C1 segment of cervical spinal cord (tissue), 14 donors: ENCODE measurements at places on chromosomes 1 and 21.

GRCh38 chr1:11659748-11660147 lies 4.3 kb upstream of the FBXO6 start:
- DNase-seq, result no peak

- DNase-seq, result no peak
Measured at GRCh38 chr1:90778486-90778885, 61.4 kb upstream of the BARHL2 start.

- DNase-seq, result no peak
Measured at GRCh38 chr21:36199021-36199420, 42.4 kb downstream of the DOP1B start.

DNA sequence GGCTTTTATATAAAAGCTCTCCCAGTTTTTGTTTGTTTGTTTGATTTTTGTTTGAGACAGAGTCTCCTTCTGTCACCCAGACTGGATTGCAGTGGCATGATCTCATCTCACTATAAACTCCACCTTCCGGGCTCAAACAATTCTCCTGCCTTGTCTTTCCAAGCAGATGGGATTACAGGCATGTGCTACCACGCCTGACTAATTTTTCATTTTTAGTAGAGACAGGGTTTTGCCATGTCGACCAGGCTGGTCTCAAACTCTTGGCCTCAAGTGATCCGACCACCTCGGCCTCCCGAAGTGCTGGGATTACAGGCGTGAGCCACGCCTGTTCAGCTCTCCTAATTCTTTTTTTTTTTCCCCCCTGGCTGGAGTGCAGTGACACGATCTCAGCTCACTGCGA lies 4.4 kb downstream of the PCAT6 start:
- no peak for DNase-seq

DNA sequence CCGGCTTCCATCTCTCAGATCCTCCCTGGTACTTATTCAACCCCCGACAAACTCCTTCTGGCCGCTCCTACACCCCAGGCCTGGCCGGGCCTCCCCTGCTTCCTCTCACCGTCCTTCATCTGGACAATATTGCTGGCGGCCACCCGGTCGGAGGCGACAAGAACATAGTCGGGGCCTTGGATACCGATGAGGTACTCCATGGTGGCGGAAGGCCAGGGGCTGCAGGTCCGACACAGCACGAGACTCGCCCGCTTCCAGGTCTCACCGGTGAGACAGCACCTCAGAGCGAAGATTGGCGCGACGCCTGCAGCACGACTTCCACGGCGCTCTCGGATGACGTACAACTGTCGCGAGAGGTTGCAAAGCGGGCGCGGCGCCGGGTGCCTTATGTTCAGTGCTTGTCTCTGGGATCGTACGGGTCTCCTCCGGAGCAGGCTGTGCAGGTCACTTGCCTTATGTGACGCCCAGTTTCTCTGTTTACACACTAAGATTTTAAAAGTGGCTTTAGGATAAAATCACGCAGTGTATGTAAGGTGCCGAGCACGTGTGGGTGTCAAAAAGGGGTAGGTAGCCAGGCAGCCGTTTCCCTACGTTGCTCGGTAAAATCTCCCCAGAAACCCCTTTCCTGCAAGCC lies at the start of gene PSMB2:
Gene PSMB2 (minus strand): TSS at position 294 of the 634 bp plus-strand sequence. CDS start 94 bp downstream, at position 200.
- peak; percentile 49 for DNase-seq

DNA sequence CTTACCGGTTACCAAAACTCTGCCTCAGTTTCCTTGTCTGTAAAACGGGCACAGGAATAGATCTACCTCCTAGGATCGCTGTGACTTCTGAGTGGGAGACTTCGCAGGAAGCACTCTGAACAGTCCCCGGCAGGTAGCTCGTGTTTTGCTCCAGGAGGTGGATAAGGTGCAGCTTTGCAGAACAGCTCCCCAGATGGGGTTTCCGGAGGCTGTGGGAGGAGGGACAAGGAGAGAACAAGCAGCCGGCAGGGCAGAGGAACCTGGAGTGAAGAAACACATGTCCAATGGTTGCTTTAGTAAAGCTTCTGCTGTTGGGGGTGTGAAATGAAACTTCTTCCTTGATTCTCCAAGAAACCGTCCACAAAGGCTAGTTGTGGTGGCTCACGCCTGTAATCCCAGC lies 95.5 kb upstream of the TARDBP start:
- DNase-seq, result no peak

GRCh38 chr1:96997717-96998116 lies 276.1 kb downstream of the PTBP2 start:
- DNase-seq, result no peak
